GM04504 (cell line): ENCODE measurements at places on chromosomes 7 and 10.

DNA sequence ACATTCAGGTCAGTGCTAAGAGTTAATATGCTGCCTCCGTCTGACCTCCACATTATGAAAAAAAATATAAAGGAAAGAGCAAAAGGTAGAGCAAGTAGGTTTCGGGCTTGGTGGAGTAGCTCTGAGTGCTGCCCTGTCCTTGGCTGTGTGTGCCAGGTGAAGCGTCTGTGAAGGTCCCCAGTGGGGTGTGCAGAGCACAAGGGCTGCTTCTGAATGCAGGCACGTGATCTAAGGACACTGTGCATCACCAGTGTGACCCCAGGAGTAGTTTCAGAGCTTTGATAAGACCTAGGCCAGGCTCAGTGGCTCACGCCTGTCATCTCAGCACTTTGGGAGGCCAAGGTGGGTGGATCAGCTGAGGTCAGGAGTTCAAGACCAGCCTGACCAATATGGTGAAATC, 36.0 kb downstream of the KLF6 start:
- DNase-seq: no peak

DNA sequence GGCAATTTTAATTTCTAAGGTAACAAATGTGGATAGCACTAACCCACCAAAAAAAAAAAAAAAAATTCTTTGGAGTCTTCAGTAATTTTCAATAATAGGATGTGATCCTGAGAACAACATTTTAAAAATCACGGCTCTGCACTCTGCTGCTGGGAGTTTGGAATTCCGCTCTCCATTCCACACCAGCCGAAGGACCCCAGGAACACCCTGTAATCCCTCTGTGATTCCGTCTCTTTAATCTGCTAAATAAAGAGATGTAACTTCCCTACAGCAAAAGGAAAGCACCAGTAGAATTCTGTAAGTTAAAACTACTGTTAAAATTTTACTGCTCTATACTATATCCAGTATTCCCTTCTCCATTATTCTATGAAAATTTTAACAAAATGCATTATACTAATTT, 284.5 kb downstream of the PTPRN2 start:
- DNase-seq: no peak

- DNase-seq: peak; percentile 3
Measured at GRCh38 chr7:131753620-131754222, 197.3 kb upstream of the PODXL start.

- DNase-seq: peak; percentile 97
Measured at GRCh38 chr7:22577470-22578001, 77.5 kb upstream of the STEAP1B start.

DNA sequence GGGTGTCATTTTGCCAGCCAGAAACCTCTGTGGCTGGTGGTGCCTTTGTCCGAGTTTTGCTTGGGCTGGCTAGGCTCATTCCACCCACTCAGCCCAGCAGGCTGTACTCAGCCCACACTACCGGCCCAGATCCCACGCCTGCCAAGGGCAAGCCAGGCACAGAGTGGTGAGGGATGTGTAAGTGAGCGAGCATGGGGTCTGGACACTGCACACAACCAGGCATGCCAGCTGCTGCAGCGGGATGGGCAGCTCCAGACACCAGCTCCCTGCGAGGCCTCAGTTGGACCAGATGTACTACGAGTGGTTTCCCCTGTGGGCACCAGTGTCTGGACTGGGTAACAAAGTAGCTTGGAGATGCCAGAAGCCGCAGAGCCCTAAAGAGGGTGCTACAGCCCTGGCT, 134.2 kb upstream of the C7orf33 start:
- no peak for DNase-seq

DNA sequence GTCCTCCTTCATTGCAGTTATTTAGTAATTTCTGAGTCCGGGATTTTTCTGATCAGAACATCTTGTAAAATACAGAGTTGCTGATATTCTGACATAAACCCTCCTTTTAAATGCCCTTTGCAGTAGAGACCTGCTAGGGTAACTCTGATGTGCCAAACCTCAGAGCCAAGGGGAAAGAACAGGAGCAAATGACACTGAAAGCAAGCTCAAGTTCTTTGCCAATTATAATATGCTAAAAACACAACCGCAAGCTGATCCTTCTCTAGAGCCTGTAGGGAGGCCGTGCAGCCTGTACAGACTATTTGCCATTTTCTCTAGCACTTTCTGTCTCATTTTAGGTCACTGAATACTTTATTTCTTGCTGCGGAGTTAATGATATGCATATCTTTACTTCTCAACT, 240.4 kb downstream of the CAMK1D start:
- DNase-seq: no peak

- DNase-seq: no peak
Measured at GRCh38 chr10:93074597-93075368, 1.1 kb downstream of the CYP26A1 start.

GRCh38 chr10:75358835-75359421, 42.6 kb downstream of the ZNF503 start:
- peak; percentile 55 for DNase-seq

GRCh38 chr10:13089345-13089744, 10.6 kb upstream of the OPTN start:
- no peak for DNase-seq

GRCh38 chr10:50592961-50593418, 30.8 kb downstream of the SGMS1 start:
- DNase-seq: no peak

DNA sequence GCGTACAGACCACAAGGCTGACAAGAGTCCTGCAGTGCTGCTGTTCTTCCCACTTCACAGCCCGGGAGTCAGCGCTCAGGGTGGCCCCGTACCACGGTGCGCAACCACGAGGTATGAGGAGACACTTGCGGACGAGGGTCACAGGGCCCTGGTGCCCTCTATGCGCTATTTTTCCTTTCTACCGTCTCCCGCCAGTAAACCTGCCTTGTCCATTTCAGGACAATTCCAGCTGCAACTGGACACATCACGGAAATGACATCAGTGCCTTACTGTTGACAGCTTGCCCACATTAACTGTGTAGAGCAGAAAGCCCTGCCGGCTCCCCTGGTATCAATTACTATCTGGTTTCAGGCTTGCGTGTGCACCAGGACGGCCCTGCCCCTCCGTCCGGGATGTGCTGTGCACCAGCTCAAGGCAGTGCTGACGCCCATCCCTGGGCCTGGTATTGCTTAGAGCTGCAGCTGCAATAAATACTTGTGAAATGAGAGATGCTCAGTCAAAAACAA, 65.1 kb downstream of the ZRANB1 start:
- peak; percentile 76 for DNase-seq

DNA sequence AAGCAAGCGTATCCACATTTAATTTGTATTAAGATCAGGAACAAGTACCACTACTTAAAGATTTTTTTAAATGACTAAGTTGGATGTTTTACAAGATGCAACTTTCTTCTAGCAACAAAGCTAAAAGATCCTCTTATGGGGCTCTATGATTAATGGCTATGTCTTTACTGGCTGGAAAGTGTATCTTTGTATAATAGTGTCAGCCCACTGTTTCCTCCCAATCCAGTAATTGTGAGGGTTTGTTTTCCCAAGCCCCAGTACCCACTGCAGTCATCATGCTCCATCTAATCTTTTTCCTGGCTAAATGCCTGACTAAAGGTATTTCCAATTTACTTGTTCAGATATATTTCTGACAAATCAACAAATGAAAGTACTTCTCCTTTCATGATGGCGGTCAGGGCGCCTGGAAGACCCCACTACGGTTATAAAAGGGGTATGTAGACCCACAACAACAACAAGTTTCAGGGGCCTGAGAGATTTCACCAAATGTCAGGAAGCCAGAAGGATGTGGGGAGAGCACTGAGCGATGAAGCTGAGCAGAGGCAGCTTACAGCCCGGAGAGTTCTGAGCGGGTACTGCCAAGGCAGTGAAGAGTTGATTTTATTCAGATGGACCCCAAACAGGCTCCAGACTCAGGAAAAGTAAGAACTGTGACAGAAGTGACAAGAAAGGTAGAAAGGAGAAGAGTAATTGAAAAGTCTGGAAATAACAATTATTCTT, 222.6 kb upstream of the KLF14 start:
- no peak for DNase-seq

DNA sequence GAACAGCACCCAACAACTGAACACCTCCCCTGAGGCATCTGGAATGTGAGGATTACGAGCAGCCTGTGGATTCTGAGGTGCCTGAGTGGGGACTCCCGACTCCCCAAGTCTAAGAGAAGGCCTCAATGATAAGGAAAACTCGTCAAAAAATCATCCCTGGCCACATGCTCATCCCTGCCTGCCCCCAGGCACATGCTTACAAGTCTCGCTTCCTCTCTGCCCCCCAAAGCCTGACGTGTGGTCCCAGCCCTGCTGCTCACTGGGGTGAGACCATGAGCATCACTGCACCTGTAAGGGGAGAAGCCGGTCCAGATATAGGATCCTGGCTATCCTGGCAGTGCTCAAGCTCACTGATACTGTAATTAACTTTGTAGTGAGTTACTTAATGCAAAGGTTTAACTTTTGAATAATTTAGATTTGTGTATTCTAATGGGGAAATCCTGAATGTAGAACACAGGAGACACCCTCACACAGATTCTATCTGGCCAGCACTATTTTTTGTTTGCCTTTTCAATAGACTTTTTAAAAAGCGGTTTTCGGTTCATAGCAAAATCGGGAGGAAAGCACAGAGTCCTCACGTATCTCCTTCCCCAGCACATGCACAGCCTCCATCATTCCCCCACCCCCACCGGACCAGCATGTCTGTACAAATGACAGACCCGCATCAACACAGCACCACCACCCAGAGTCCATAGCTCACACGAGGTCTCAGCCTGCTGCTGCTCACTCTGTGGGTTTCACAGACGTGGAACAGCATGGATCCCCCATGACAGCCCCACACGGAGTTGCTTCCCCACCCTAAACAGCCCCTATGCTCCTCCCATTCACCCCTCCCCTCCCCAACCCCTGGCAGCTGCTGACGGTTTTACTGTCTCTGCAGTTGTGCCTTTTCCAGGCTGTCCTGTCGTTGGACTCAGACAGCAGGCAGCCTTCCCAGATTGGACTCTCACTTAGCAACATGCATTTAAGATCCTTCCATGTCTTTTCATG, 167.9 kb downstream of the DIP2C start:
- DNase-seq: no peak

- DNase-seq: no peak
Measured at GRCh38 chr10:125081931-125082330, 78.4 kb downstream of the CTBP2 start.

DNA sequence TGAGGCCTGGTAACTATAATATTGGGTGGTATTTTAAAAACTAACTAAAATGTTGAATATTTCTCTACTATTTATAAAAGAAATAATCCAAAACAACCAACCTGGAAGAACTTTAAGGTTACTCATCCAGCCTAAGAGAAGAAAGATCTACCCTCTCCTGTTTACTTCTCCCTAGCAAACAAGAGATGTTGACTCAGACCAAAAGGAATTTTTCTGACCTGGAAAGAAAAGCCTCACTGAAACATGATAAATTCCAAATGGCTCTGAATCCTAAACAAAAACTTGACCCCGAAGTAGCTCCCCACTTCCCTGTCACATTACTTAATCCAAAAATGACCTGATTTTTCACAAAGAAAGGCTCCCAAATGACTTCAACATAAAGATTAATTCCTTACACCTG, 101.2 kb downstream of the PARD3 start:
- DNase-seq: no peak

- no peak for DNase-seq
Measured at GRCh38 chr7:135168001-135168400, 2.5 kb downstream of the CYREN start.

- no peak for DNase-seq
Measured at GRCh38 chr7:15782656-15783055, 96.2 kb upstream of the MEOX2 start.

DNA sequence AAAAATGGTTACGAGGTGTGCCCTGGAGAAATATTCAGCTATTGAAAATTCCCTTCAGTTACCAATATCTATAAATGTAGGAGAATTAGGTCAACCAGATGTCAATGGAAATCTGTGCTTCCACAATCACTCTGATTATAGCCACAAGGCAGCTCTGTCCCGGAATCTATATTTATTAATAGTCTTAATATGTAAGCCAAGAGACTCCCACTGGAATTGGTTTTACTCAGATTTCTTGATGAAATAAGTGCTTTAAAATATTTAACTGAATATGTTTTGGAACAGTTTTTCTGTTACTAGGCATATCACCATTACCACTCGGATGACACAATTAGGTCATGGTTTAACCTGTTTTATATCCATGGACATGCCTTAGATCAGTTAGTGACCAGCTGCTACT, 169.6 kb downstream of the POM121L12 start:
- no peak for DNase-seq

DNA sequence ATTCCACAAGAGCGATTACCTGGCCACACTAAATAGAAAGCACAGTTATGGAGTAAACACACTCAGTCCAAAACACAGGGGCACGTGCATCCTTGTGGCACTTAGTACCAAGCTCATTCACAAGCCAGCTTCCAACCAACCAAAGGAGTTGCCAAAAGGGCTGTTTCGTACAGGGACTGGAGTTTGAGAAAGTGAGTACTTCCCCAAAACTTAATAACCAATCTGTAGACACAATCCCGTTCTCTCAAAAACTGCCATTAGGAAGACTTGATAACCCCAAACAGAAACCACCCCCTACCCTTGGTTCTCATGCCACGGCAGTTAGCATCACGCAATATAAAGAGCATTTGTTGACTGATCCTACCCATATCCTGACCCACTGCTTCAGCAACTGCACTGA, 166.2 kb upstream of the ASAH2 start:
- DNase-seq: no peak

DNA sequence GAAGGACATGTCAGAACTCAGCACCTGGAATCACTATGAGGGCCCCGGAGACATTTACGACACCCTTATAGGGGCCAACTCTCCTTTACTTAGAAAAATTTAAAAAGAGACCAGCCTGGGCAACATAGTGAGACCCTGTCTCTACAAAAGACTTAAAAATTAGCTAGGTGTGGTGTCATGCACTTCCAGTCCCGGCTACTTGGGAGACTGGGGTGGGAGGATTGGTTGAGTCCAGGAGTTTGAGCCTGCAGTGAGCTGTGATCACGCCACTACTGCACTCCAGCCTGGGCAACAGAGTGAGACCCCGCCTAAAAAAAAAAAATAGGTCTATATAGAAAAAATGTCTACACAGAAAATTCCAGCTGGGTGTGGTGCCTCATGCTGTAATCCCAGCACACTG, 7.5 kb upstream of the CYTH3 start:
- DNase-seq: no peak

GRCh38 chr10:11698691-11699549, 43.3 kb upstream of the ECHDC3 start:
- no peak for DNase-seq

GRCh38 chr10:73983096-73984047, 14.5 kb upstream of the VCL start:
- DNase-seq: no peak
